ENCODE measurements at places on chromosomes 12 and 14.

DNA sequence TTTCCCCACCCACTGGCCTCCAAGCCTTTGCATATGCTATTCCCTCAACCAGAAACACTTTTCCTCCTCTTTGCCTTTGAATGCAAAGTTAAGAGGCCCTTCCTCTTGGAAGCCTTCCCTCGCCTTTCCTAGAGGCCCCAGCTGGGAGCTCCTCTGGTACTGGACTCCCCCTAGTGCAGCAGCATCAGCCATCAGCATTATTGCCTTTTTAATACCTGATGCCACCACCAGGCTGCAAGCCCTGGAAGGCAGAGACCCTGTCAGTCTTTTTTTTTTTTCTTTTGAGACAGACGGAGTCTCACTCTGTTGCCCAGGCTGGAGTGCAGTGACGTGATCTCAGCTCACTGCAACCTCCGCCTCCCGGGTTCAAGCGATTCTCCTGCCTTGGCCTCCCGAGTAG, 19.1 kb upstream of the PLA2G1B start:
- no peak for DNase-seq

DNA sequence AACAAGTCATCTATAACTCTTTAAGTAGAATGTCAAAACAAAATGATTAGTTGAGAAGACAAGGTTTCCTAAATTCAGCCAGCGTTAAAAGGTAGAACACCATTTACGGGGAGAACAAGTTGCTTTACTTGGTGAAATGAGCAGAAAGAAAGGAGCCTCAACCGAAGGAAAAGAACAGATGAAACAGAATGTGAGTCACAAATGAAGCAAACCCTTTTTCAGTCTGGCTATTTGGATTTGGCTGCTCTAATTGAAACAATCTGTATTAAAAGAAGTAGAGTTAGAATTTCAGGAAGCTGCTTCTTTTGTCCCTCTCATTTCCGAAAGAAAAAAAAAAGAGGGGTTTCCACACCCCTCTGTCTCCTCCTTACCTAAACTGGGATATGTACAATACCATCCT, 34.6 kb downstream of the CEP128 start:
- no peak for DNase-seq

DNA sequence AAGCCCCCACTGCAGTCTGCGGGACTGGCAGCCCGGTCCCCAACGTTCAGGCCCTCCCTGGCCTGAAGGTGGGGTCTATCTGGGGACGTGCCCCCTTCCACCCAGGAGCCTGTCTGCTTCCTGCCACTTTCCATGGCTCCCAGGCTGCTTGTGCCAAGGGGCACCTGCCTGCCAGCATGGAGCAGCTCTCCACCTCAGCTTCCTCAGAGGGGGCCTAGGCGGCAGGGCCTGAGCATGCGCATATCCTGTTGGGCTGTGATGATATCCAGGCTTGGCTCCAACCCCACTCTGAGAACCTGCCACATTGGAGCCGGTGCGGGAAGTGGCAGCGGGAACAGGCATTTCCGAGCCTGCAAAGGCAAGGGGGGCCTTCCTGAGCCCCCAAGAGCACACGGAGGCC, 57.4 kb downstream of the FUT8 start:
- no peak for DNase-seq

DNA sequence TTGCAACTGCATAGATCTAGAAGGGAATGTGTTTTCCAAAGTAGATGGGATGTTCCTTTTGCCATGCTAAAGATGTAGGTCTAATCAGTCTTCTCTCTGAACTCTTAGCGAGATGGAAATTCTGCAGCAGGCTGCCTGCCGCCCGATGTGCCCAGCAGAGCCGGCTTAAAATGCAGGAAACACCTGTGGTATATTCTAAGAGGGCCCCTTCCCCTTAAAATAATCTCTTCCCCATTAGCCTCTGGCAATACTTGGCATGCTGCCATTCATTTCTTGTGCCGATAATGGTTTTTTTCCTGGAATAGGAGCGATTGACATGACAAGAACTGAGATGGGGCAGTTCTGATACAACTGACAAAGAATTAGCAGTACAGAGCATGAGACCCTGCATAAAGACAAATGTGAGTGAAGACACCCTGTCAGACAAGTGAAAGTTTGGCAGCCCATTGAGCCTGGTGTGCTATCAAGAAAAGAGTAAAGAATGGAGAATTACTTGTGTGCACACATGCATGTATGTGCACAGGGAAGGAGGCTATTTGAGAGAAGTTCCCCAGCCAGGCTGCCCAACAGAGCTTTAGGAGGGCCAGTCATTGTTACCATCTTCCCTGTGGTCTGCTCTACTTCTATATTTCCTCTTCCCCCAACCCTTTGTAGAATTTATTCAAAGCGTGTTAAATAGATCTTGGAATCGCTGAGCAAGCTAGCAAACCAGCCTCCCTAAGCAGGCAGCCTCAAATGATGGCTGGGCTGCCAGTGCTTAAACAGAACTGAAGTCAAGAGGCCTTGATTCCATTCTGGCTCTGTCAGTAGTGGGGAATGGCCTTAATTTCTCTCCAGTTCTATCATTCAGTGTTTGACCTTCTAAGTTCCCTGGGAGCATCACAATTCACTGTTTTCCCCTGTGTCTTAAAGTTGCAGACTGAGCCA, 29.6 kb upstream of the NTF3 start:
- peak; percentile 54 for DNase-seq

- DNase-seq: no peak
Observed at GRCh38 chr14:36847366-36847765, 185.7 kb downstream of the PAX9 start.

Data from NCI-H82 (cell line).